H4 (cell line): ENCODE measurements at places on chromosomes 3 and 15.

GRCh38 chr3:26505399-26505798 lies 117.2 kb upstream of the LRRC3B start:
- DNase-seq: no peak

GRCh38 chr3:141777957-141778813 lies 15.0 kb downstream of the GRK7 start:
- DNase-seq: no peak

- no peak for DNase-seq
These were observed 38.4 kb upstream of the FOXB1 start for GRCh38 chr15:59965741-59966140.

GRCh38 chr15:65221697-65222096 lies 10.4 kb upstream of the CILP start:
- DNase-seq: no peak

DNA sequence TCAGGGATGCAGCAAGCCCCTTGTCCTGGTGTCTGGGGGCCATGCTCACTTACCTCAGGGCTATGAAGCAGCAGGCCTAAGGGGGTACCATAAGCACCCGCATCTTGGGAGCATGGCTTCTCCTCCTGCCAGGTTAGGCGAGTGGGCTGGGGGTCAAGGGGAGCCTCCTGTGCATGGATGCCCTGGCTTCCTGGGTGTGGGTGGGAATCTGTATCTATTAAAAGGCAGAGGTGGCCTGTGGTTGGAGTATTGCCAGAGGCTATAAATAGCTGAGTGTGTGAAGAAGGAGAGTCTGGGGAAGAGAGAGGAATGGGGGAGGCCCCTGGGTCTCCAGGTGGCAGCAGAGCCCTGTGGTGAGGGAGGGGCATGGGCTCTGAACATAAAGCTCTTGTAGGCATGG lies 19.5 kb downstream of the ACVR2B start:
- no peak for DNase-seq

GRCh38 chr3:190696777-190697501 lies 165.6 kb downstream of the GMNC start:
- peak; percentile 40 for DNase-seq
